ENCODE measurements at places on chromosomes 7 and 10.

- DNase-seq = no peak
Measured at GRCh38 chr7:43872406-43873110, 3.2 kb upstream of the MRPS24 start.

- DNase-seq = no peak
Measured at GRCh38 chr10:26481914-26482550, 43.9 kb downstream of the APBB1IP start.

DNA sequence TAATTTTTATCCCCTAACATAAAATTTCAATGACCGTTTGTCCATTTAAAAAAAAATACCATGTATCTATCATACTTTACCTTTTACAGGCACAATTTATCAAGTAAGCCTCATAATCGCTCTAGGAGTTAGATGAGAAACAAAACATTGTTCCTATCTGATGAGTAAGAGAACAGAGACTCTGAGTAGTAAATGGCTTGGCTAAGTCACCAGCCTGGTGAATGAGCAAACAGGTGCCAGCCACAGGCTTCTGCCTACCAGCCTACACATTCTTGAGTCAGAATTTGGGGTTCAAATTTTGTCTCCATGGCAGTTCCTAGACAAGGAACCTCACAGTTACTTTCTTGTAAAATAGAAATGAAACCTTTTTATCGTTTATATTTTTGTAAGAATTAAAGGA lies 235.4 kb downstream of the HGF start:
- DNase-seq = no peak

DNA sequence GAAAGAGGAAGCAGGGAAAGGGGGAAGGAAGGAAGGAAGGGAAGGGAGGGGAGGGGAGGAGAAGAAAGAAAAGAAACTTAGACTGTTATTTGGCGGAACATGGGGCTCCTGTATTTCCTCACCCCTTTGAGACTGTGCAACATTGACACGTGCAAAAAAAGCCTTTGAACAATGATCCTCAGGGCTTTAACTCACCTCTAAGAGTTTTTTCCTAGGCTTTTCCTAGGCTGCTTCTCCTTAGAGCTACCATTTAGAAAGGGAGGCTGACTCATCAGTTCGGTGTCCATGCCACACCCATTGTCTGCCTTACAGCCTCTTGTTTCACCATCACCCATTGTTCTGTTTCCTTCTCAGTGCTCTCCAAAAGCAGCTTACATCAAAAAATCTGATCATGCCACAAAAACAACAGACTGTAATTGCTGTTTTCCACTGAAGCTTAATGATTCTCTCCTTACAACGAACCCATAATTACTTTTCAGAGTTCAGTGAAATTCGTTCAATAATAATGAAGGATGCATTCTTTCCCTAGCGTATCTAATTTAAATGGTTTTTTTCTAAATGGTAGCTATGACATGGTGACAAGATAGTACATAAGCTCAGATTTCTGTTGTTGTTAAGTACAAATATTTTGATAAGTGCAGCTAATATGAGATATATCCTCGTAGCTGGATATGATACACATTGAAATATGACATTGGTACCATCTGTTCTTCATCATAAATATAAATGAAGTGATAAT lies 90.8 kb downstream of the PRLHR start:
- DNase-seq = no peak

GRCh38 chr10:34446049-34446448 lies 369.0 kb downstream of the PARD3 start:
- no peak for DNase-seq

- DNase-seq = no peak
Measured at GRCh38 chr7:21608465-21608864, 65.6 kb downstream of the DNAH11 start.

- no peak for DNase-seq
Measured at GRCh38 chr10:130816116-130816901, 495.2 kb downstream of the TCERG1L start.

GRCh38 chr10:119235356-119235755 lies 28.0 kb downstream of the GRK5 start:
- no peak for DNase-seq

DNA sequence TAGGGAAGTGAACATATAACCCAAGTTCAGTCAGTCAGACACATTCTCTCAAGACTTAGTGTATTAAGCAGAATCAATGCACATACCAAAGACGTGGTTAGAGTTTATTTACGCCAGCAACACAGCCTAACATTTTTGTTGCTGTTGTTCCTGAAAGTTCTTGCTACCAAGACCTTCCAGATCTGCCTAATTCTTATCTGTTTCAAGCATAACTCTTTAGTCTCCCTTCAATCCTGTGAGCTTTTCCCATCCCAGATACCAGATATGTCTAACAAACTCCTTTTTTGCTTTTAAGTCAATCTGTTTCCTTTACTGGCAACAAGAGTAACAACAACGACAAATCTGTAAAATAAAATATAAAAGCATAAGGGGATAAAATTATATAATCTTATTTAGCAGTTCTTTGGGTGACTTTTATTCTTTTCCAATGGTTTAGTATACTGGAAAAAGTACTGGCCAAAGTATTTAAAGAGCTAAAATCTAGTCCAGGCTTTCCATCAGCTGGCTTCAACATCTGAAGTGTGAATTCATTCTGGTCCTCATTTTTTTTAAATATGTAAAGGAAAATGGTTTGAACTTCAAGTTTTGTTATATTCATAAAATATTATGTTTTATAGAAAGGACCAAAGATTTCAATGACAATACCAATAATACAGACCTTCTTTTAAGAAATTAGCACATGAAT lies 193.8 kb downstream of the IMMP2L start:
- no peak for DNase-seq

DNA sequence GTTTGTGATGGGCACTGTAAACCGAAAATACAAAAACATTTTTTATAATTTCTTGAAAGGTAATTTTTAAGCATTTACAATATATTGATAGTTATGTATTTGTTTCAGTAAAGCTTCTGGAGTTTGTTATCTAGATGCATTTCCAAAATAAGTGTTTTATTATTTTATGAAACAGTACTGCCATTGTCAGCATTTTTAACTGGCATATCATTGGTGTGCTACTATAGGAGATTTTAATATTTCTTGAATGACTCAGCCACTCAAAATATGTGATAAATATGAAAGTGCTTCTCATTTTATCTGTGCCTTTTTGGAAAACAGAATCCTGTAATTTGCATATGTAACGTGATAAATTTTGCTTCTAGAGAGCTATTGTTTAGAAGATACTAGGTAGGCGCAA lies 97.9 kb downstream of the ANKIB1 start:
- DNase-seq = no peak

- DNase-seq = no peak
Measured at GRCh38 chr7:148720472-148720871, 21.8 kb downstream of the CUL1 start.

DNA sequence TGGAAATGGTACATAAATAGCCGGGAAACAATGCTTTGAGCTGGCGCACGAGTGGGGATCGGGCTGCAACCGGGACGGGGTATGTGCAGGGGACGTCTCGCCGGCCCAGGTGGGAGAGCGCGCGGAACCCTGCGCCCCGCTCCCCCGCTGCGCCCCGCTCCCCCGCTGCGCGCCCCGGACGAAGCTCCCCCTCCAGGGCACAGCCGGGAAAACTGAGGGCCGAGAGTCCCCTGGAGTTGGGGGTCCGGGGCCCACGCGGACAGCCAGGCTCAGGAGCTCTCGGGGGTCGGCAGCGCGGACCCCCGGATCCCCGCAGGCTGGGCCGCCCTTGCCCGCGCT lies 514 bp downstream of the RADIL start:
- DNase-seq = no peak

DNA sequence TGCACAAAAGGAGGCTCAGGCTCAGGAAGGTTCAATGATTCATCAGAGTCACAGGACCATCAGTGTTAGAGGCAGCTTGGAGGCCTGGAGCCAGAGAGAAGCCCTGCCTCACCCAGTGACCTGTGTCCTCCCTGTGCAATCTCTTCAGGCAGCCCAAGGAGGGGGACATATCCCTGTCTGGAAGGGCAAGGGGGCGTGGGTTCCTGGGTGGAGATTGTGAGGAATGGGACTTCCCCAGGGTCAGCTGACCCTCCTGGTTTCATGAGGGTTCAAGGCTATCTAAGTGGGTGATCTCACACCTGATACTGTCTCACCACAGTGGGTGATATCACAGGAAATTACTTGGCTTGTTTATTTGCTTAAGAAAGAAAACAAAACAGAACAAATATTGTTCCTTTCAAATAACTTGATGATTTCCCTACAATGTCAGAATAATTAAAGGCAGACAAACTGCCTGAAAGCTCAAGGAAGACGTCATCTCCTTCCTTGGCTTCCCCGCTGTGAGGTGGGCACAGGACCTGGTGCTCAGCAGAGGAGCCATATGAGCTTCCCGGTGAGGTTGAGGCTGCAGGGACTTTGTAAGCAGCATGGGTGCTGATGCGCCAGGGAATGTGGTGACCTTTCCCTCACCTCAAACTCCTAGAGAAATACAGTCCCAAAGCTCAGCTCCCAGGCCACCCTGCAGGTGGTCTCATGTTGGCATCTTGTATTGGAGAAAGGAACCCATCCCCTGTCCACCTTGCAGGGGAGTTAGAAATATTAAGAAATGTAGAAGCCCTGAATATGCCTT lies 763.2 kb downstream of the GRID1 start:
- no peak for DNase-seq

DNA sequence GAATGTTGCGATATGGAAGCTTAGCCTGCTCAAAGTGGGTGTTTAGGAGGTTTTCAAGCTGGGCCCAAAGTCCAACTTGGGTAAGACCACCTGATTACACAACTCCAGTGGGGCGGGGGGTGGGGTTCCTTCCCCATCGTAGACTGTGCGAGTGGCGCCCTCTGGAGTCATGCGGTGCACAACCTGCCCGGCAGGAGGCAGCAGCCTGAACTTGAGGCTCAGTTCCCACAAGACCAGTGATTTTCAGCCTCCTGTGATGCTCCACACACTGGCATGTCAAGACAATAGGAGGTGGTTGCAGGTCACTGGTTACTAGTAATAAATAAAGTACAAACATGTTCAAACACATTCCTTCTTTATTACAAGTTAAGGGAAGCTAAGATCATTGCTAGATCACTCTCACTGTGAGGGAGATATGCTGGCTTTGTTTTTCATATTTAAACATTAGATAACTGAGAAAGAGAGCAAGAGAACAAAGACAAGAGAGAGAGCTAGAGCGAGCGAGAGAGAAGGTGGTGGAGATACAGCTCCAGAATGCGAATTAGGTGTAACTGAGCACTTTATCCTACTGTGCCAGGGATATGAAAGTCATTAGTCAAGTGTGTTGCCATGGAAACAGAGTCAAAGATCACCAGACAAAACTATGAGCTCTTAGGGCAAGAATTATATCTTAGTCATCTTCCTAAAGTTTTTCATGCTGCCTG lies 97.4 kb upstream of the BMPER start:
- DNase-seq = no peak

GRCh38 chr7:45114926-45115325 lies 3.4 kb upstream of the TBRG4 start:
- no peak for DNase-seq

- DNase-seq = no peak
Measured at GRCh38 chr10:107913317-107914294, 749.1 kb upstream of the SORCS1 start.

DNA sequence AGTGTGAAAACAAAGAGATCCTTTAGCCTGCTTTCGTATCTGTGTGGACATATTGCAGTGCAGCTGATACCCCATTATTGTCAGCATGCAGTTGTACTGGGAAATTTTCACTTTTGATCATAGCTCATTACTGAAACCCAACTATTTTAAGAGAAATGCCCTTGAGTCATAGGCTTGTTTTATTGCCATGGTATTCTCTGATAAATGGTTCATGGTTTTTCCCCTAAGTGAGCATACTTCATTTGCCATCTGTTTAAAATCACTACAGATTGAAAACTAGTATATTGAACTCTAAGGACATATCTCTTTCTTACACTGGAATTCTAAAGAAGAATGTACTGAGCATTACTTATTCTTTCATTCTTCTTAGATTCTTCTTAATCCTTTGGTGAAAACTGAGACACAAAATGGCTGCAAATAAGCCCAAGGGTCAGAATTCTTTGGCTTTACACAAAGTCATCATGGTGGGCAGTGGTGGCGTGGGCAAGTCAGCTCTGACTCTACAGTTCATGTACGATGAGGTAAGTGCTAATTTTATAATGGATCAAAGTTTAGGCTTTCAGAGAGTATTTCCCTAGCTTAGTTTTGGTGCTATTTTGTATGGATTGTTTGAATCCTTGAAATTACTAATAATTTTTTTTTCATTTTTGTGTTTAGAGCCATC lies 63.0 kb downstream of the RALA start:
- no peak for DNase-seq

GRCh38 chr10:17743437-17743836 lies 8.6 kb upstream of the TMEM236 start:
- DNase-seq = no peak

- no peak for DNase-seq
Measured at GRCh38 chr7:148192491-148192890, 398.1 kb upstream of the C7orf33 start.

DNA sequence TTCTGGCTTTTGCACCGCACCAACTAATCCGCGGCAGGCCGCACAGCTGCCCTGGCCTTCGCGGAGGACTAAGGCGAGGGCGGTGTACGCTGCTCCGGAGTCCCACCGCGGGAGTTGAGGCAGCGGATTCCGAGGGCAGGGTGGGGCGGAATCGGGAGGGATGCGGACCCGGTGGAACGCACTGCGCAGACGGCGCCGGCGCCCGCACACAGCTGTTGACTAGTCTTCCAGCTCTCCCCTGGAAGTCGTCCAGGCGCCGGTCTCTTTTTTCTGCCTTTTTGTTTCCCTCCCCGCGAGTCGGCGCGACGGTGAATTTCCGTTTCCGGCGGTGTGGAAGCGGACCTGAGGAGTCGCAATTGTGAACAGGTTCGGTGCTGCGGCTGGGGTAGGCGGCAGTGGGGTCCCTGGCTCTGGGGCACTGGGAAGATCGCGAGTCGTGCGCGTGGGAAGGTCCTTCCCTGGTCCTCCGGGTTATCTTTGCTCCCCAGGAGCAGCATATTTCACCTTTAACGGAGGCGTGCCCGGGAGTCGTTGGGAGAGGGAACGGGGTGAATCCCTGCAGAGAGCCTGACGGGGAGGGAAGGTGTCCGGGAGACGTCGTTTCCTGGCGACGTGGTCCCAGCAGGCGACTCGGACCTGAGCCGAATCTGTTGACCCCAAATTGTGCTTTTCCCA lies at the start of gene ASAH2B:
Gene ASAH2B, plus strand, starts transcription at position 319 of the 675 bp plus-strand sequence. CDS start 5,195 bp downstream, outside the sequence.
- DNase-seq = no peak

DNA sequence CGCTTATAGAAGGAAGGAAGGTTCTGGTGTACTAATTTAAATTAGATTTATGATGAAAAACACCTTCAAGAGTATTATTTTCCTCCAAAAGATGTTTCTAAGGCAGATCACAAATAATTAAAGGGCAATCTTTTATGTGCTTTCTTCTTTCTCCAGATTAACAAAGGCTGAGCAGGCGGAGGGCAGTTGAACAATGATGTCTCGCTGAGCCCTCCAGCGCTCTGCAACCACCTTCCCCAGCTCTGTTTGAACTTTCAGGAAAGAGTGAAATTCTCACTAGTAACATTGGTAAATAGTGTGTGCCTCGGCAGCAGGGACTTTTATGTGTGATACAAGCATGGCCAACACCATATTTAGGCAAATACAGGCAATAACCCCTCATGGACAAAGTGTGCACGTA lies 379.1 kb upstream of the MKI67 start:
- DNase-seq = no peak

GRCh38 chr10:26746061-26746460 lies 48.6 kb downstream of the PDSS1 start:
- no peak for DNase-seq

GRCh38 chr7:52639981-52640380 lies 395.5 kb upstream of the POM121L12 start:
- no peak for DNase-seq

GRCh38 chr10:70563230-70563629 lies 39.3 kb downstream of the PRF1 start:
- DNase-seq = no peak

All from esophagus squamous epithelium (tissue), 5 donors.